ENCODE measurements at places on chromosomes 11 and 22. TPM values are rescaled to one million over a fixed set of nuclear protein-coding genes. Genes with fewer than 3 reads are reported as not detected.

HEPN1 gene
- total RNA-seq, result not detected

DNA sequence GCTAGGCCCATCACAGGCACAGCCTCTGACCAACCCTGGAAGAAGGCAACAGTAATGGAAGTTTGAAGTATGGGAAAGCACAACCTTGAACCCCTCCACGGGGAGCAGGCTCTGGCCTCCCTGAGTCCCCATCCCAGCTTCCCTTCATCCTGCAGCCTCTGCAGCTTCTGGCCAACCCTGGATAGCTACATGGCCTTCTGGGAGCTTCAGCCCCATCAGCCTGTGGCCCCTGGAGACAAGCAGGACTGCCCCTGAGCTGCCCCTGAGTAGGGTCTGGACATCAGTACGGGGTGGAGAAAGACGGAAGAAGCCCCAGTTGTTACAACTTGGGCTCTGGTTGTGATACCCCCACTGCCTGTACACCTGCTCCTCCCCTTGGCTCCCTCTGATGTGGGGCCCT is 113.8 kb upstream of the CD82 start:
- no peaks in the 10 kb centered on the region for H3K36me3 ChIP-seq
- no peaks in the 10 kb centered on the region for H3K27me3 ChIP-seq
- no peak overlapping the region for H3K4me3 ChIP-seq
- no peak for DNase-seq

DNA sequence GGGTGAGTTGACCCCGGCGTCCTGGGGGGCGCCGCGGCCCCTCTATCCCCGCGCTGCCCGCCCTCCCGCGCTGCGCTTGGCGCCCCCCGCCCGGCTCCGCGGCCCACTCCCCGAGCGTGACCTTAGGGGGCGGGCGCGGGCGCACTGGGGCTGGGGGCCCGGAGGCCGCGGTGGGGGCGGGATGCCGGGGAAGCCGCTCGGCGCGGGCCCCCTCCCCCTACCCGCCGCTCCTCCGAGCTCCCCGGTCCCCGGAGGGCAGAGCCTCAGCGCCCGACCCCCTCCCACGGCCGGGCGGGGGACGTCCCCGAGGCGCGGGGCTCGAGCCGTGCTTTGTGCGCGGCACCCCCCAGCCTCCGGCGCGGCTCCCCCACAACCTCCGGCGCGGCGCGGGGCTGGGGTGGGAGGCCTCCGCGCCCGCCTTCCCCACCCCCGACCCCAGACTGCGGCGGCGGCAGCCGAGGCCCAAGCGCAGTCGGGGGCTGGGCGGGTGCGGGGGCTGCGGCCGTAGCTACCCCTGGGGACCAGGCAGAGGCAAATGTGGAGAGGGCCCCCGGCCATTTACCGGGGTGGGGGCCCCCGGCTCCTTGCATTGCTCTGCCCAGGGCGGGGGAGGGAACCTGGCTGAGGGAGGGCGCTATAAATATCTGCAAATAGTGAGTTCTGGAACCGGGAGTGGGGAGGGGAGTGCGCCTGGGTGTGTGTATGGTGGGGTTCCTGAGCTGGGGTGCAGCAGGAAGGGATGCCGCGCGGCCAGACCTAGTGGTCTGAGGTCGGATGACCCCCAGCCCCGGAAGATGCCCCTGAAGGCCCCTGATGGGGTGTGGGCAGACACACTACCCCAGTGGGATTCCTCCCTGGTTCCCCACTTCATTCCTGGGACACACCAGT is 988 bp downstream of the MGAT3 start:
- no peak for DNase-seq
- H3K4me1 ChIP-seq, result peaks cover 1% of the 10 kb centered on the region
- H3K4me3 ChIP-seq, result peak overlapping the region; percentile 47
- peaks cover 5% of the 10 kb centered on the region for H3K36me3 ChIP-seq
- no peak overlapping the region for H3K27ac ChIP-seq
- peaks cover 48% of the 10 kb centered on the region for H3K27me3 ChIP-seq

SLC29A2 gene
- total RNA-seq, result 19.1 TPM

DNA sequence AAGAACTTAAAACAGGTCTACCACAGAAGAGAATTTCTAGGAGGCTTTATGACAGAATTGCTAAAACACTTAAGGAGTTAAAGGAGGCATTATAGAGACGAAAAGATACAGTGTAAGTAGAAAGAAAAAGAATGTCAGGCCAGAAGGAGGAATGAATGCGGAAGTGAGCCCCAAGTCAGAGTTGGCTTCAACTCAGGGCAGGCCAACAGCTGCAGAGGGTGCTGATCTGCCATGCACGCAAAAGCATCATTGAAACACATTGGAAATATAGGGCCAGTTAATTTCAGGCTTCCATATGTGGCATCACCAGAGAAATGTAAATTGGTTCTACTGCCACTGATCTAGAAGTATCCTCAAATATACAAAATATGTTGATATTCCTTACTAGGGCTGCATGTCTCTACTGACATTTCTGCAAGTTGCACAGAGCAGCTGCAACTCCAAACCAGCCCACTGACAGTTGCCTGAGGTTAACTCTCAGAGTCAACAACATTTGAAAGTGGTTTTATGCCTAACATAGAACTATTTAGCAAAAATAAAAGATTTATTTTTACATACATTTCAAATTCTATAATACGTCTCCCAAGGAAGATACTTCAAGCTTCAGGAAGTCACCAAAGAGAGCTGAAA is 324.1 kb downstream of the C11orf87 start:
- no peak for DNase-seq
- H3K4me1 ChIP-seq, result peaks cover 4% of the 10 kb centered on the region
- H3K36me3 ChIP-seq, result no peaks in the 10 kb centered on the region
- H3K27me3 ChIP-seq, result no peaks in the 10 kb centered on the region

DNA sequence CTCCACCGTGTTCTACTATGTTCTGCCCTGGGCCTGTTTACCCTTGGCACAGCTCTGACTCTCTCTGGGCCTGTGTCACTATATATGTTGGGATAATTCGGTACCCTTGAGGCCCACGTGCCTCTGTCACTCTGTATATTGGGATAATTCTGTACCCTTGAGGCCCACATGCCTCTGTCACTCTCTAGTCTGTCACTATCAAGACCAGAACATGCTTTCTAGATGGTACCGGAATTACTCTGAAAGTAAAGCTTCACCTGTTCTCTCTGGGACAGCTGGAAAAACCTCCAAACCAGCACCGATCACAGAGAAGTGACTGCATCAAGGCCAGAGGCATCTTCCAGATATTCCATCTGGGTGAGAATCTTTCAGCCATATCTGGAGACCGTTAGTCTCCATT is 9.3 kb upstream of the FCHSD2 start:
- no peak overlapping the region for H3K4me3 ChIP-seq
- no peak overlapping the region for H3K27ac ChIP-seq

CECR2 gene
- not detected for total RNA-seq

DNA sequence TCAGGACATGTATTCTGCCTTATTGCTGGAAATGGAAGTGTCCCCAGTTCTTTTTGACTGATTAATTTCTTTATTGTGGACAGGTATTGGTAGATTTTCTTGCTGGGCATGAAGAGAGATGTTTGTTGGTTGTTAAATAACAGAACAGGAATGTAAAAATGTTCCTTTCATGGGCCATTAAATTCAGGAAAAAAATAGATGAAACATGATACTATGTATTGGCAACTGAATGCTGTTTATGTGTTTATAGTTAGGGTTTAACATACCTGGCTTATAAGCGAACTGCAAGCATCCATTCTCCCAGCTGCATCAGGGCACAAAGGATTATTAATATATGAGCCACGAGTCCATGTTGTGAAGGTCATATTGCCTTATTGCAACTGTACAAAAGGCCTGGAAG is 368.5 kb downstream of the NELL1 start:
- DNase-seq, result no peak
- H3K27ac ChIP-seq, result no peak overlapping the region
- no peaks in the 10 kb centered on the region for H3K4me1 ChIP-seq
- no peak overlapping the region for H3K4me3 ChIP-seq
- H3K36me3 ChIP-seq, result no peaks in the 10 kb centered on the region

GRCh38 chr11:43746670-43747069 is 66.1 kb downstream of the HSD17B12 start:
- H3K4me3 ChIP-seq, result no peak overlapping the region
- H3K27ac ChIP-seq, result no peak overlapping the region
- H3K36me3 ChIP-seq, result peaks cover 36% of the 10 kb centered on the region
- no peaks in the 10 kb centered on the region for H3K4me1 ChIP-seq
- no peaks in the 10 kb centered on the region for H3K27me3 ChIP-seq

DNA sequence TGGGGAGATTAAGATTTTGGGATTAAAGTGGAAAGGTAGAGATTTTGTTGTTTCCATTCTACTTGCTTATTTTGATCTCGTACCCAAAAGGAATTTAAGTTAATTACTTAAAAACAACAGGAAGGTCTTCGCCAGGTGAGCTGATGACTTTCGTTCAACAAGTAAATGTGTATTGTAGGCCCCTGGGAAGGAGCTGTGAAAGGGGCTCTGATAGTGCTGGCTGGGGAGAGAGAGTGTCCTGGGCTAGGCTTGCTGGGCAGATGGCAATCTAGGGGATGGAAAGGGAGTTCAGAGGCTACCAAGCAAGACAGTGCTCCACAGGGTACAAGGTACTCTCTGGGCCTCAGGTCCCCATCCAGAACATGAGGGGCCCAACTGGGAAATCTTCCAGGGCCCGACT is 189.4 kb downstream of the CEP164 start:
- H3K27ac ChIP-seq, result no peak overlapping the region
- no peaks in the 10 kb centered on the region for H3K27me3 ChIP-seq
- H3K4me1 ChIP-seq, result no peaks in the 10 kb centered on the region
- no peak for DNase-seq

- H3K4me1 ChIP-seq, result peaks cover 62% of the 10 kb centered on the region
- H3K27me3 ChIP-seq, result no peaks in the 10 kb centered on the region
- peak overlapping the region; percentile 57 for H3K27ac ChIP-seq
These were observed 1.4 kb downstream of the MICAL2 start for GRCh38 chr11:12111549-12112520.

DNA sequence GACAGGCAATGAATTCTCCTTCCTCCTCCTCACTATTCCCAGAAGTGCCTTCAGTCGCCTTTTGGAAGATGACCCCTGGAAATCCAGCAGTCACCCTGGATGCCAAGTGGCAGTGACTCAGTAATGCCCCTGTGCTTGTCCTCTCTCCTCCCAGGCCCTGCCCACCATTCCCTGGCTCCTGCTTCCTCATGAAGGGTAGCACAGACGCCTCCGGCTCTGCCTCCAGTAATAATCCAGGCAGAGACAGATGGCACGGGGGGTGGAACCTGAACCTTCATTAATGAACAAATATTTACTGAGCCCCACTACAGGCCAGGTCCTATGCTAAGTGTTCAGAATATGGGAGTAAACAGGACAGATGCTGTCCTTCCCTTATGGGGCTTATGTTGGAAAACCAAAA is 23.2 kb downstream of the SYT13 start:
- H3K4me3 ChIP-seq, result no peak overlapping the region
- no peaks in the 10 kb centered on the region for H3K4me1 ChIP-seq
- H3K36me3 ChIP-seq, result no peaks in the 10 kb centered on the region
- no peak overlapping the region for H3K27ac ChIP-seq

TM7SF2 gene
- 36.9 TPM for total RNA-seq

DNA sequence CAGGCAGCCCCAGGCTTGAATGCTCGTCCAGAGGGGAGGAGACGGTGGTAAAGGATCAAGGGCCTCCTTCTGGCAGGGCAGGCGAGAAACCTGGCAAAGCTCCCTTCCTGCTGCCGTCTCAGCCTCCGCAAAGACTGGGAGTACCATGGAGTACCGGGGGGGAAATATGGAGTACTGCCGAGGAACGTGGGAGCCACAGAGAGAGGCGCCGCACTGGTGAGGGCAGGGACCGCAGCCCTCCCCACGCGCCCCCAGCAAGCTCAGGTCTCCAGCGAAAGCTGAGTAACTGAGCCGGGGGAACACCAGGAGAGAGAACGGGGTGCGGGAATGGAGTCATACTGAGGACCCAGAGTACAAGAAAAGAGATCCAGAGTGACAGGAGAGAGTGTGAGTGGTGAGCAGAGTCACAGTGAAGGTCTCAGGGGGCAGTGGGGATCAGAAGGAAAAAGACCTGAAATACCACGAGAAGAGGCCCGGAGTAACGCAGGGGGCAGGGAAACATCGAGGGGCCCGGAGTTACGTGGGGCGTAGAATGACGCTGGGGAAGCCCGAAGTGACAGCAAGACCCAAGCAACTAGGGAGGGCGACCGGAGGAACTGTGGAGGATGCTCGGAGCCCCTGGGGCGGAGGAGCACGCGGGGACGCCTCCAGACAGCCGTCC is 740 bp downstream of the EML3 start:
- peak overlapping the region; percentile 95 for H3K27ac ChIP-seq
- no peak for DNase-seq
- H3K4me1 ChIP-seq, result peaks cover 34% of the 10 kb centered on the region

CATSPERZ gene
- not detected for total RNA-seq

DNA sequence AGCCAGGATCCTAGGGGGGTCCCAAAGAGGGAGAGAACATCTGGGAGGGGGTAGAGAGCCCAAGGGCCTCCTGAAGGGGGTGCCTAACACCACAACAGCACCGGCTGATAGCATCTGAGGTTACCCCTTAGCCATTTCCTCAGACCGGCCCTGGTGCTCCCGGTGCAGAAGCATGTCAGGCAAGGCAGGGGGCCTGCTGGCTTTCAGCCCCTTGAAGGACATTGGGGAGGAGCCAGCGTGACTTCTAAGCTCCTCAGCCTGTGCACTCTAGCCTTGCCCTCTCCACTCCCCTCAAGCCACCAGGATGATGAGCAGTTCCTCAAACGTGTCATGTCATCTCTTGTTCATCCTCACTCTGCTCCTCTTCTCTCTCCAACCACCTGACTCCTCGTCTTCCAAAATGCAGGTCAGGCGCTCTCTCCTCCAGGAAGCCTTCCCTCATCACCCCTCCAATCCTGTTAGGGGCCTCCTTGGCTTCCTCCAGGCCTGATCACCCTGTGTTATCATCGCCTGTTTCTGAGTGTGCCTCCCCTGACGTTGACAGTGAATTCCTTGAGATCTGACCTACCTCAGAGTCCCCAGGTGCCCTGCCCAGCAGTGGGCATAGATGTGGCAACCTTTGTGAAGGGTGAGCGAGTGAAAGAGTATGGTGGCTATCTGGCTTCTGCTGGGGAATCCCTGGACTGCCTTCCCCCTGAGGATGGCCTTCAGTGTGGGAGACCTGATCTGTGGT is 6.1 kb downstream of the P2RY2 start:
- H3K4me3 ChIP-seq, result no peak overlapping the region
- peaks cover 31% of the 10 kb centered on the region for H3K27me3 ChIP-seq
- no peak overlapping the region for H3K27ac ChIP-seq
- no peaks in the 10 kb centered on the region for H3K36me3 ChIP-seq
- H3K4me1 ChIP-seq, result peaks cover 4% of the 10 kb centered on the region

KCNJ4 gene
- not detected for total RNA-seq

- DNase-seq, result no peak
- peak overlapping the region; percentile 40 for H3K27ac ChIP-seq
- H3K36me3 ChIP-seq, result peaks cover 22% of the 10 kb centered on the region
- H3K4me3 ChIP-seq, result no peak overlapping the region
- H3K4me1 ChIP-seq, result peaks cover 89% of the 10 kb centered on the region
- H3K27me3 ChIP-seq, result no peaks in the 10 kb centered on the region
These were observed 16.3 kb downstream of the SMCO4 start for GRCh38 chr11:93526641-93527583.

POTEH gene
- not detected for total RNA-seq

DNA sequence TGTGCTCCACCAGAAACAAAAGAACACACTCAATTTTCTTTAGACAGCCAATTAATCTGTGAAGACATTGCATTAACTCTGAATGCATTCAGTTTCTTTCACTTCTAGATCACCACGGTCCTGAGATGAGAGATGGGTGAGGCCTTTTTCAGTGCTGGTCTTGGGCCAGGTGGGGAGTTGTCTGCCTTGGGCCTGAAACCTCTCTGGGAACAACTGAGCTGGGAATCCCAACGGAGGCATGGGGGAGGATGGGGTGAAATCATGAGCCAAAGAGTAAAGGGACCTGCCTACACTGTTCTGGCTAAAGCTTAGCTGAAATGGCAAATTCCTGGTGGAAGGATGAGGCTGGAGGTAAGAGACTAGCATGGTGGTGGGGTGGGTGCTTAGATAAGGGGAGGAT is 353.5 kb upstream of the B3GAT1 start:
- H3K27me3 ChIP-seq, result no peaks in the 10 kb centered on the region
- DNase-seq, result no peak
- H3K27ac ChIP-seq, result no peak overlapping the region
- H3K4me3 ChIP-seq, result no peak overlapping the region

PSMC3 gene
- total RNA-seq, result 214 TPM

Data from activated T-helper 2 cell treated with anti-CD3 and anti-CD28 coated beads, Interferon-gamma antibody, Interleukin-2, Interleukin-4, amounts not matched to agents 10 μg/mL and 5 μg/mL and 100 μg/mL, durations not matched to agents 14 hours and 24 hours and 36 hours (primary cell).